ENCODE measurements at places on chromosomes 6 and 20.
A peak's percentile ranks its signal among the peaks of the same experiment; 100 is the strongest.

GRCh38 chr6:165181951-165182414 lies 127.4 kb downstream of the C6orf118 start:
- DNase-seq = no peak

DNA sequence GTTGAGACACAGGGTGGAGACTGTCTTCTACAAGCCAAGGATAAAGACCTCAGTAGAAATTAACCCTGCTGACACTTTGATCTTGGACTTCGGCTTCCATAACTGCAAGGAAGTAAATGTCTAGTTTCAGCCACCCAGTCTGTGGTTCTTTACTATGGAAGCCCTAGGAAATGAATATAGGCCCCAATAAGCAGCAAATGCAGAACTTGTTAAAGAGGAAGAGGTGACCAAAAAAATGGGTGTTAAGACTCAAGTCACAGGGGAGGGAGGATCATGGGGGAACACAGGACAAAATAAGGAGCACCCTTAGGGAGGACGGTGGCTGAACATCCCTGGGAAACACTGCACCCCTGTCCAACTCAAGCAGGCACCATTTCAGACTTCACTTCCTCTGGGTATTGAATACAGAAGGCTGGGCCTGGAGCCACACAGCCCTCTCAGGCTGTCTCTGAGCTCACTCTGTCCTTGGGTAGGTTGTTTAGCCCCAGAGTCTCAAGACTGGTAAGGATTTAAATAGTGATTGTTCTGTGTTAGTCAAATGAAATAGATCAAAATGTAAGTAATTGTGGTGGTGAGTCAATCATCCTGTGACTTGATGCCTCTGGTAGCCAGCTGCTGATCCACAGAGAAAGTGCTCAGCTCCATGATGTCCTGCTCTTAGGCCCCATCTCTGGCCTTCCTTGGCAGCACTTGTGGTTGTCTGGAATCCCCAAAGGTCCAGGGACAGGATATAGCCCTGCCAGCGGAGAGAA lies 30.5 kb upstream of the SIRPD start:
- DNase-seq = no peak

- DNase-seq = no peak
Measured at GRCh38 chr20:48292806-48293205, 507.5 kb upstream of the SULF2 start.

GRCh38 chr6:142531727-142532126 lies 229.9 kb downstream of the ADGRG6 start:
- DNase-seq = no peak

DNA sequence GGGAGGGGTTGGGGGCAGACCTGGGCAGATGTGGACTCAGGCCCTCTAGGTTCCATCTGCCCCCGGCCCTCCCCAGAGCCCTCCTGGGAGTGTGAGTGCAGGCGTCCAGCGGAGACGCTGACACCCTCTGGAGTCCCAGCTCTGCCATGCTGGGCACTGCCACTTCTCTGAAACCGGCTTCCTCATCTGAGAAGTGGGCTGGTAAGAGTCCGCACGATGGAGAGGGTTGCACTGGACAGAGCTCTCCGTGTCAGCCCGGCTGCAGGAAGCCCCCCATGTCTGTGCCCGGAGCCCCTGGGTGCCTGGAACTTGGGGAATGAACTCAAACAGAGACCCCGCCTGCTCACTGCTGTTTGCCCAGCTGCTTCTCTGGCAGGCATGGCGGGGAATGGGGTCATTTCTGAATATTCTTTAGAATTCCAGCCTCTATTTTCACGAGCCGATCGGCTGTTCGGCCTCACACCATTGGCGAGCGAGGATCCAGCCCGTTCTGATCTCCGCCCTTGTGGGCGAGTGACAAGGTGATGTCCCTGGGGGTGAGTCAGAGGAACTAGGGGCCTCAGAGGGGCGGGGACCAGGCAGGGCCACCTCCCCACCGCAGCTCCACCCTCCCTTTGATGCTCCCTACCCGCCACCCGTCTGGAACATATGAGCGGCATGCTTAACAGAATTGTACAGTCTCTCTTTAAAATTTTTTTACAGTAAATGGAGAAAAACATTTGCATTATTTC lies 47.8 kb upstream of the GATA5 start:
- no peak for DNase-seq

DNA sequence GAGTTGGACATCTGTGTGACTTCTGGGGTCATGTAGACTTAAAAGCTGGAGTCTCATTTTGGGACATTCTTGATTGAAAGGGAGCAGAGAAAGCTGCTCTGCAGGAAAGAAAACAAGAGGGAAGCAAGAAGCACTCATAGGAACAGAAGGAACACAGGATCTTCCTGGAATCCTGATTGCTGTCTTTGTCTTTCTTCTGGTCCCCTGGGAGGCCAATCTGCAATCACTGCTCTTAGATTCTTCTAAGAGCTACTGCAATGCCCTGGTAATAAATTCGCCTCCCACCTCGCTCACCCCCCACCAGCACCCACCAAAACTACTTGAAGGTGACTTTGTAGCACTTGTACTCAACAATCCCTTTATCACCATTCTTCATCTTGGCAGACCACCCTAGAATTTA lies 51.8 kb downstream of the SLC35B3 start:
- DNase-seq = no peak

DNA sequence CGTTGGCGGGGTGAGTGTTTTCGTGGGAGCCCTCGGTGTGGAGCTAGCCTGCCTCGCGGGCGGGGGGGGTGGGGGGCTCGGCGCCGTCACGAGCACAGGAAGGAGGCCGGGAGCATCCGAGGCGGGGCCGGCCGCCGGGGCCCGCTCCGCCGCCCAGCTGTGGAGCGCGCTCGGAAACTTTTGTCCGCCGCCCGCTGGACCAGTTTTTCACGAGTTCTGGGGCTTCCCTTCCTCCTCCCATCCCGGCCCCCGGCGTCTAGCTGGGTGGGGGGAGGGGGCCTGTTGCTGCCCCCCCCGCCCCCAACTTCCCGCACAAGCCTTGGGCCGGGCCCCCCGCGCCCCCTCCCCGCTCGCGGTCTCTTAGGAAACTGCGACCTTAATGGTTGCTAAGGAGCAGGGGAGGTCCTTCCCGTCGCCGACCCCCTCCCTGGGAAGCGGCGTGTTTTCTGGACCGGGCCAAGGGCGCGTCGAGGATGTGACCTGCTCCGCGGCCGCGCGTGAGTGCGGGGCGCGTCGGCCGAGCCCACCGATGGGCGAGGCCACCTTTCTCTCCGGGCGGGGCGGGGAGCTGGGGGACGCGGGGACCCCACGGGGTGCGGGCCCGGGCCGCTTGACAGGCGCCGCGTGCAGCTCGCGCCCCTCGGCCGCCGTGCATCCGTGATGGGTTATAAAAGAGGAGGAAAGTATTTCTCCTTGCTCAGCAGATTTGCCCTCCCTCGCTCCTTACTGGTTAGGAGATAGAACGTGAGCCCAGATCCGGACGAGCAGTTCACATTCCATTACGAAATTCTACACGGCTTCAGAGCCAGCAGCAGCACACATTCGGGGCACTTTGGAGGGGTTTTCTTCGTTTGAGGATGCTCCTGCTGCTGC lies 1.4 kb downstream of the RREB1 start:
- DNase-seq = peak; percentile 71

DNA sequence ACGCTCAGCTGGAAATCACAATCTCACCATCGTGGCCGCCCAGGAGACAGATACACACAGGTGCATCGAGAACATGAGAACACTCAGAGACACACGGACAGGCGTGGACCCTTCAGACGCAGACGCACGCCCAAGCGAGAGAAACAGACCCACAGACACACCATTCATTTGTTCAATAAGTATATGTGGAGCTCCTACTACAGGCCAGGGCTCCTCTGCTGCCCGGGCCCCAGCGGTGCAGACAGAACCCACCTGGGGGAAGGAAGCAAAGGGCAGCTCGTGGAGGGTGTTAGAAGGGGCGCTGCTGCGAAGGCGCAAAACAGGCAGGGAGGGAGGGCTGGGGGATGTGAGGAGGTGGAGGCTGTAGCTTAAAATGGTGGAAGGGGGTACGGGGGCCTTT lies 39.2 kb downstream of the SRC start:
- no peak for DNase-seq

DNA sequence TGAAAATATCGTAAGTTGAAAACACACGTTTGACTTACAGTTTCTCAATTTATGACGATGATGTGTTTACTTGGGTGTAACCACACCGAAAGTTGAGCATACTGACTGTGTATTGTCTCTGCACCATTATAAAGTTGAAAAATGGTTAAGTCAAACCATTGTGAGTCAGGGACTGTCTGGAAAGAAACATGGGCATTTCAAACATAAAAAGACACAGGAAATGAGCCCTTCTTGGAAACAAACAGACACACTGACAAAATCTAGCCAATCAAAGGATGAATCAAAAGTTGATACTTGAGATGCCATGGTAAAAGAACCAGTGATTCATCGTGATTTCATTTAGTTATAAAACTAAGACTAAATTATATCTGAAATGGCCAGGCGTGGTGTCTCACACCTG lies 5.3 kb downstream of the POPDC3 start:
- DNase-seq = no peak

- DNase-seq = no peak
Measured at GRCh38 chr6:154459513-154459912, 51.0 kb downstream of the CNKSR3 start.

DNA sequence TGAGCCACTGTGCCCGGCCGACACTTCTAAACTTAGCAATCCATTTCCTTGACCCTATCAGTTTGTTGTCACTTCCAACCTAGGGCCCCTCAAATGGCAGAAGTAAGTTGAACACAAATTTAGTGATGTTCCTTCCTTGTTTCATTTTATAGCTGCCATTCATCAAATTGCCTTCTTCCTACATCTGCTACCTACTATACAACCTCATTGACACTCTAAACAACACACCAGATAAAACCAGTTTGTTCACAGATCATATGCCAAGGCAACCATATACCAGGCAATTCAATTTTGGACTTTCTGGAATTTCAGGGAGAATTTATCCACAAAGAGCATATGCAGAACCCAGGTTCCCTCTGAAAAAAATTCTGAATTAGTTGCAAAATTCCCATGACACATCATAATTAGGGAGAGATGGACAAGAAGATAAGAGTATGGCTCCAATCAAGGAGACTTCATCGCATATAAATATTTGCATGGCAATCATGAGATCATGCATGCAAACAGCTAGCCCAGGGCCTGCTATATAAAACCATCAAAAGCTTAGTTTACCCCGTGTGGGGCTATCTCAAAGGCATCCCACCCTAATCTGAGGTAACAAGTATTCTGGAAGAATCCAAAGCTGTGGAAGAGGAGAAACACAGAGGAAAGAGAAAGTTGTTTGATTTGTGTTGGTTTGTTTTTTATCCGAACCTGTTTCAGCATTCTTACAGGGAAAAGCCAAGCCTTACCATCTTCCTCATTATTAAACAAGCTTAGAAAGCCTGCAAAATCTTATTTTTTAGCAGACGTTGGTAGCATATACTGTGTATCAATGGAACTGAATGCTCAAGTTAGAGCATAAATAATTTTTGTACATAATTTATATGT lies 132.8 kb upstream of the TNFAIP3 start:
- DNase-seq = no peak
